ENCODE measurements at places on chromosomes 3 and 15. TPM values are rescaled to one million over a fixed set of nuclear protein-coding genes. Genes with fewer than 3 reads are reported as not detected.

DNA sequence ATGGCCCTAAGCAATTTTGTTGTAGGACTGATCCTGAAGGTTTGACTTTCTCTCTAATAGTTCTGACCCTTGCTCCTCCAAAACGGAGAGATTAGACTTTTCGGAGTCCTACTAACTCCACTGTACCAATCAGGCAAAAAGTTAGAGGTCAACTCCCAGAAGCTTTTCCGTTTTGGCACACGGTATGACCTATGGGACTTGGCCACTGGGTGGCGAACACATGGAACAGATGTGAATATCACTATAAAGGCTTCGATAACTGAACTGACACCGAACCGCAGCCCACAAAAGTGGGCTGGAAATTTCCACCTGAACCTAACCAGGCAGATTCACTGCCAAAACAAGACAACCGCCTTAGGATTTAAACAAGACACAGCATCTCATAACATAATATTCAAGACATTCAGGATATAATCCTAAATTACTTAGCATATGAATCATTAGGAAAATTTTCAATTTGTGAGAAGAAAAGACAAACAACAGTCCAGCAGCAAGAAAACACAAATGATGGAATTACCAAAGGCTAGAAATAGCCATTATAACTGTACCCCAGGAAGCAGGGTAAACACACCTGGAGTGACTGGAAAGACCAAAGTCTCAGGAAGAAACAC, 12.2 kb upstream of the TM2D3 start:
- H3K4me3 ChIP-seq = no peak overlapping the region
- DNase-seq = no peak
- no peaks in the 10 kb centered on the region for H3K4me1 ChIP-seq
- H3K27ac ChIP-seq = no peak overlapping the region
- peaks cover 2% of the 10 kb centered on the region for H3K36me3 ChIP-seq

- H3K4me3 ChIP-seq = no peak overlapping the region
- no peaks in the 10 kb centered on the region for H3K27me3 ChIP-seq
- H3K36me3 ChIP-seq = no peaks in the 10 kb centered on the region
- H3K4me1 ChIP-seq = no peaks in the 10 kb centered on the region
- no peak overlapping the region for H3K27ac ChIP-seq
Measured at GRCh38 chr15:77138167-77138522, 67.2 kb upstream of the TSPAN3 start.

- peaks cover 3% of the 10 kb centered on the region for H3K36me3 ChIP-seq
- H3K4me1 ChIP-seq = peaks cover 13% of the 10 kb centered on the region
- H3K27me3 ChIP-seq = no peaks in the 10 kb centered on the region
- peak overlapping the region; percentile 98 for H3K27ac ChIP-seq
- H3K4me3 ChIP-seq = peak overlapping the region; percentile 66
Measured at GRCh38 chr3:4977001-4977852, 2.0 kb upstream of the BHLHE40 start.

DNA sequence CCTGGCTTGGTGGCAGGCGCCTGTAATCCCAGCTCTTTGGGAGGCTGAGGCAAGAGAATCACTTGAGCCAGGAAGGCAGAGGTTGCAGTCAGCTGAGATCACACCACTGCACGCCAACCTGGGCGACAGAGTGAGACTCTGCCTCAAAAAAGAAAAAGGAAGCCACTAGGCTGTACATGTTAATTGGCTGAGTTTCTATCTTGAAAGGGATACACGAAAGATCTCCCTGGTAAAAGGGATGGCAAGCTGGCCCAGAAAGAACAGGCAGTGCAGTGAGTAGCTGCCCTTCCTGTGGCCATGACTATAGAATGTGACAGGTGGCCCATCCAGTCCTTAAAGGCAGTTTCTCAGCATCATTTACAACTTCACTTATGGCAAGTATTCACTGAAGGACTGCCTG, 12.3 kb downstream of the LRIG1 start:
- H3K36me3 ChIP-seq = no peaks in the 10 kb centered on the region
- no peak overlapping the region for H3K4me3 ChIP-seq
- peaks cover 4% of the 10 kb centered on the region for H3K4me1 ChIP-seq
- DNase-seq = no peak

DNAH12 gene
- polyA plus RNA-seq = 0.10 TPM

SLC33A1 gene
- polyA plus RNA-seq = 33.9 TPM
